Activated CD4-positive, CD25-positive, alpha-beta regulatory T cell (primary cell): ENCODE measurements at places on chromosomes 4 and X.

DNA sequence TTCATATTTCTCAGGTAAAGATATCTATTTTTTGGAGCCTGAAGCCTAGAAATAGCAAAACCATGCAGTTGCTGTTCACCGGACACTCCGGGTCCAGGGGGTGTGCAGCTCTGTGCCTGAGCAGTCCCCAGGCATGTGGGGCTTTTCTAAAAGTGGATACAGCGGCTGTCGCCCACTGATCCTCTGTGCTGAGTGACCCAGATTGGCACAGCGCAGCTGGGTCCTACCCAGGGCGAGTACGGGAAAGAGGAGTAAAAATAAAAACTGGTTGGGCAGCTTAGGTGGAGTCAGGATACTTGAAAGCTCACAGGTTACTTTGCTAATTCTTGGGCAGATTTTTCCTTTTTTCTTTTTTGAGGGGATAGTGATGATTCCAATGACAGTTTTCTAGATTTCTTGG lies 118.8 kb downstream of the UCHL1 start:
- no peak for DNase-seq

GRCh38 chr4:4462970-4463369 lies 76.1 kb downstream of the NSG1 start:
- no peak for DNase-seq

- DNase-seq: no peak
Observed at GRCh38 chr4:139575072-139575471, 19.1 kb upstream of the SETD7 start.

- DNase-seq: no peak
Observed at GRCh38 chr4:13763707-13764106, 136.2 kb upstream of the BOD1L1 start.

DNA sequence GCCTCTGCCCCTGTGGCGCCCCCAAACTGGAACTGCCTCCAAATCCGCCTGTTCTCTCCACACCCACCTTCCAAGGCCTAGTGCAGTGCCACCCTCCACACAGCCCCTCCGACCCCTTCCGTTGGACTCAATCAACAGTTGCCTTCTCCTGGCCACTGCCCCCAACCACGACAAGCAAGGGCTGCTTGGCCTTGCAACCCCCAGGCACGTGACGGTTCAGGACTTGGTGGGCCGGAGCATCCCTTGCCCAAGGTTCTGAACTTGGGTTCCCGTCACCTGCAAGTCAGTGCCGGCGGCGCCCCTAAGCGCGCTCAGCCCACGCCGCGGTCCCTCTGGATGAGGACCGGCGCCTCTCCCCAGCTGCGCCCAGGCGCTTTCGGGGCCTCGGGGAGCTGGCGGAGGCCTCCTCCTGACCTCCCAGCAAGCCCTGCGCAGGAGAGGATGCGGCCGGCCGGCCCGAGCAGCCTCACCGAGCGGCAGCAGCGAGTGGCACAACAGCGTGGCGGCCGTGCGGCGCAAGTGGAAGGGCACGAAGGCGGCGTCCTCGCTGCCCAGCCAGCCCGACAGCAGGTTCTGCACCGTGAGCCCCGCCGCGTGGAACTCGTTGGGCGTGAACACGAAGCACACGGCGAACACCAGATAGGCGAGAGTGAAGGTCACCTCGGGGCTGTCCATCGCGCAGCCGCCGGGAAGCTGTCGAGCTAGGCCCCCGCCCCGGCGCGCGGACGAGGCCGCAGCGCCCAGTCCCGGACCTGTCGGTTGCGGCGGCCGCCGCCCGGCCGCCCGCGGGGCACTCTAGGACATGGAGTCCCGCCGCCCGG lies 750 bp downstream of the TMEM129 start:
- no peak for DNase-seq

DNA sequence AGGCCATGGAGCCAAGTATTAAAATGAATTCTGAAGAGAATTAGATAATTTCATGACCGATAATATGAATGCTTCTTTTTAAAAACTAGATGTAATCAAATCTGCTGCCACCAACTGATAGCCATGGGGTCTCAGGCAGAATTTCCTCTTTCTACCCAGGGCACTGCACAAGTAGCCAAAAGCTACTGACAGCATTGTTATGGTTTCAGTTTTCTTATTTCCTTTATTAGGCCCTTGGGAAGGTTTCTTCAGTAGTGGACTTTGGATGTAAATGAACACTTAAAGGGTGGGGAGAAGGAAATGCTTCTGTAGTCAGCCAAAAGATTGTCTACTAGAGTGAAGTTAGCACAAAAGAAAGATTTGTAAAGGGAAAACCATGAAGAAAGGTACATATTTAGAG lies 686.0 kb downstream of the ADGRL3 start:
- no peak for DNase-seq

GRCh38 chr4:79317711-79318110 lies 8.2 kb downstream of the NAA11 start:
- DNase-seq: no peak

- DNase-seq: no peak
Observed at GRCh38 chr4:89204624-89205023, 93.3 kb downstream of the TIGD2 start.

DNA sequence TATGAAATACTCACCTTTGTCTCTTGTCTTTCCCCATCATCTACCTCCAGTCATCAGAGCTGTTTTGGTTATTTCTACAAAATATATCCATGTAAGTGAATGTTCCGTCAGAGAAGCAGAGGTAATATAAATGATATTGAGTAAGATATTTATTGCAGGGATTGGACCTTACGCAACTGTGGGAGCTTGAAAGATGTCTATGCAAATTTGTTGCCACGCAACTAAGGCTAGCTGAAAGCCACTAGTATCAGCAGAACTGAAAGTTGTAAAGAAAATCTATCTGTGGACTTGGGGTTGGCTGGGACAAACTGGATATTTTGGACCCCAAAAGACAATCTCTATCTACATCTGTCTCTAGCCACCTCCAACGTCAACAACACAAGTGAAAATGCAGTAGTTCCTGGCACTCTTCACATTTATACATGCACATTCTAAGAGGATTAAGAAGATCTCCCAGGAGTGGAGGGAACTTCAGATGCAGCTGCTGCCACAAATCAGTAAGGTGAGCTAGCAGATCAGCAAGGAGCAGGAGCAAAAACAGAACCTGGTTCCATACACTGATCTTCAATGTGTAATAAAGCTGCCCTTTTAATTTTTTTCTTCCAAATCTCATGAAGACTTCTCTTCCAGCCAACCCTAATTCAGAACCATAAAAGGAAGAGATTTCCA lies 8.5 kb upstream of the CCSER1 start:
- DNase-seq: no peak

DNA sequence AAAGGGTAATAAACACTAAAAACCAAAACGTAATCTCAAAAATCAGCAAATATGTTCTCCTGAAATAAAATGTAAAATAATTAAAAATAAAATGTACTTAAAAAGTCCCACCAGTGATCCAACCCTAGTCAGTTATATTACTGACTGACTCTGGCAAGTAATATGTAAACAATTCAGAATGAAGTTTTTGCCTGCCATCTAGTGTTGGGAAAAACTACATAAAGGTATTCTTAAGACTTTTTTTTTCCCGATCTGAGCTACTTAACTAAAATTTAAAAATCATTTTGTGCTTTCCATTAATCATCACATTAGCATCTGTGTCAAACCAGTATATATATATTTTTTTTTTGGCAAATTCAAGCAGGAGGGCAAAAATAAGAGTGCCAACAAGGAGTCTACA lies 24.0 kb downstream of the RCHY1 start:
- DNase-seq: no peak

GRCh38 chr4:99356992-99357391 lies 4.4 kb upstream of the ADH1C start:
- no peak for DNase-seq

DNA sequence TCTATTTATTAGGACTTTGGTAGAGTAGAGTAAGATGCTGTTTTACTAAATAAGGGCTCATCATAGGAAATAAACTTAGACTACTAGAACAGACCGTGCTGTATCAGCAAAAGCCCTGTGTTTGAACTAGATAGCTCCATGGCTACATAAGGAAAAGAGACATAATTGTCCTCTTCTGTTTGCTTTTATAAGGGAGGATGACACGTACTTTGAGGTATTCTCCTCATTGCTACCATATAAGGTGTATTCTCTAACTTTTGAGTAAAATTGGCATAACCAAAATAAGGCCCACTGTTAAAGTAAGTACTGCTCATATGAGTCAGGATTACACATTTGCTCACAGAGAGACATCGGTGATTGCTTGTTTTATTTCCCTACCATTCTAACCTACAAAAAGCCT lies 64.3 kb downstream of the PDLIM5 start:
- no peak for DNase-seq

DNA sequence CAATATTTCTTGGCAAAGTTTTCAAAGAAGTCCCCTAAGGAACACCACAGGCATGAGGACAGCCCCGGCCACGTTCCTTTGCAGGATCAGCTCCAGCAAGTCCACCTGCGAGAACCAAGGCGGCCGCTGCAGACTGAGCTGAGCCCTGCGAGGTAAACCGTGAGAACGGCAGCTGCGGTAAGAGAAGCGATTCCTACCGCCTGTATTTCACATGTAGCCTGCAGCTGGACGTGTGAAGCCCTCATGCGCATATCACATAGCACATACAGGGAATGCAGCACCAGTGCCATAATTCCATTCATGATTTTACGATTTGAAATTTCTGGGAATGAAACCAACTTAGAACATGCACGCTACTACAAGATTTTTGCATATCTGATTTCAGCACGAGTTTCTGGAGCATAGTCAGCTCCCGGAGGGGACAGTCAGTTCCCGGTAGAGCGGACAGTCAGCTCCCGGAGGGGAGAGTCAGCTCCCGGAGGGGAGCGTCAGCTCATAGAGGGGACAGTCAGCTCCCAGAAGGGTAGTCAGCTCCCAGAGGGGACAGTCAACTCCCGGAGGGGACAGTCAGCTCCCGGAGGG lies 41.7 kb downstream of the FGFRL1 start:
- no peak for DNase-seq

DNA sequence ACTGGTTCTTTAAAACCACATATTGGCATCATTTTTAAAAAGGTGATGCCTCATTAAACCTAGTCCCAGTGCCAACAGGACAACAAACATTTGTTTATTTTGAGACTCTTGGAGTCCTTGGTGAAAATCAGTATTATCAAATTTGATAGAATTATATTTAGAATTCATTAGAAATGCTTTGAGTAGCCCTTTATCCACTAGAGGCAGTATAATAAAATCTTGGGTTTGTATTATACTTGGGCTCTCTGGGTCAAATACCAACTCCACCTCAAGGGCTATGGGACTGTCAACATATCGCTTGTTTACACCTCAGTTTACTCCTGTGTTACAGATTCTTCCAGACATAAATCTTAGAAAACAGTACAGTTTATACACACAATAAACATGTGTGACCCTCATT lies 335.7 kb upstream of the FSTL5 start:
- no peak for DNase-seq

DNA sequence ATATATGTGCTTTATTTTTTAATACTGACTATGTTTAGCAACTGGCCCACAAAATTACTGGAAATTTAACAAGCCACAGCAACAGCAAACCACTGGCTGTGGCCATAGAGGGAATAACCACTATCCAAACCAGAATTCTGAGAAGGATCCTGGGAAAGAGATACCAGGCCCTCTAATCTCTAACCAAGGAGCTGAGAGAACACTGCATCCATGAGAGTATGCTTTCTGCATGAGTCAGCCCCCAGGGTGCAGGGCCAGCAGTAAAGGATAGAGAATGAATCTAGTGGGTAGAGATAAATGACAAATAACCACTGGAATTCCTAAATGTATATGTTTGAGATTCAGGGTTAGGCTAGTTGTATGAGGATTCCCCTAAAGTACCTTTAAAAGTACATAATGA lies 221.8 kb downstream of the KIT start:
- DNase-seq: no peak

DNA sequence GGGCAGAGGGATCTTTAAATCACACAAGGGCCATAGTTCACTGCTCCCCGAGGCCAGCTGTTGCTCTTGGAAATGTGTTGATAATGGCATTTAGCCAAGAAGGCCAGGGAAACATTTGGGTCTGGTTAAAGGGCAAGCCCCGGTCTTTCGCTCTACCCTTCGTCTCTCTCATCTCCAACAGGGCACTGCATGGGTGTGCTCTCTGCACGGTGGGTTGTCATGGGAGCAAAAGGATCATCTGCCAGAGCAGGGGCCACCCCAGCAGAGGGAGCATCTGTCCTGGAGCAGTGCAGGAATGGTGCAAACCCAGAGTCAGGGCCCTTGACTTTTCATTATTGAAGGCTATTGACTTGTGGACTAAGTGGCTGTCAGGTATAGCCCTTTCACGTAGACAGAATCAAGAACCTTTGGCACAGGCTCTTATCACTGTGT lies 22.7 kb upstream of the PGRMC2 start:
- DNase-seq: no peak

DNA sequence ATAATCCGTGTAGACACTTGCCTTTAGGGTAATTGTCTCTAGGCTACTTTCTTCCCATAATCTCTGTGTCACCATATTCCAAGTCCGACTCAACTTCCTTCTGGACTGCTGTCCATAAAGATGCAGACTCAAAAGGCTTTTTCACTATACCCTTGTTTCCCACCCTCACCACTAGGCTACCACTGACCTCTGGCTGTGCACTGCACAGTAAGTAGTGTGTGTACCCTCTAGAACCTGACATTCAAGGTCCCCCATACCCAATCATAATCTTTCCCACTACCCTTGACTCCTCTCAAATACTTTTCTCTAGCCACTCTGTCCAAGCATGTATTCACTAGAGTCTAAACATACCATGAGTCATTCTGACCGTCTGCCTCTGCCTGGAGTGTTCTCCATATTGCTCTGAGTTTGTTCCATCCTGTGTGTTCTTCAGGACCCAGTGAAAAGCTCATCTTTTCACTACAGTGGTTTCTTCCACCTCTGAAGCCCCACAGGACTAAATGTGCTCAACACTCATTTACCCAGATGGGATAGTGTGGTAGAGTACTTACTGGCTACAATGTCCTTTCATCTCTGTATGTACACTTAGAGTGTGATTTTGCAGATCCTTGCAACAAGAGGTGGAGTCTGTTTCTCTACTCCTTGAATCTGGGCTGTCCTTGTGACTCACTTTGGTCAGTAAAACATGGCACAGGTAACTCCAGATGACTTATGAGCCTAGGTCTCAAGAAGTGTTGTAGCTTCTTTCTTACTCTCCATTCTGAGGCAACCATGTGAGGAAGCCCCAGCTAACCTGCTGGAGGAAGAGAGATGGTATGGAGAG lies 17.4 kb downstream of the JADE3 start:
- DNase-seq: no peak

GRCh38 chr4:94516999-94517398 lies 65.3 kb downstream of the PDLIM5 start:
- no peak for DNase-seq

- peak; percentile 2 for DNase-seq
Observed at GRCh38 chr4:89298155-89298554, 9.4 kb downstream of the GPRIN3 start.

- no peak for DNase-seq
Observed at GRCh38 chr4:5635826-5636195, 72.5 kb downstream of the EVC2 start.

GRCh38 chr4:68718447-68719074 lies 48.1 kb upstream of the UGT2B15 start:
- DNase-seq: no peak

DNA sequence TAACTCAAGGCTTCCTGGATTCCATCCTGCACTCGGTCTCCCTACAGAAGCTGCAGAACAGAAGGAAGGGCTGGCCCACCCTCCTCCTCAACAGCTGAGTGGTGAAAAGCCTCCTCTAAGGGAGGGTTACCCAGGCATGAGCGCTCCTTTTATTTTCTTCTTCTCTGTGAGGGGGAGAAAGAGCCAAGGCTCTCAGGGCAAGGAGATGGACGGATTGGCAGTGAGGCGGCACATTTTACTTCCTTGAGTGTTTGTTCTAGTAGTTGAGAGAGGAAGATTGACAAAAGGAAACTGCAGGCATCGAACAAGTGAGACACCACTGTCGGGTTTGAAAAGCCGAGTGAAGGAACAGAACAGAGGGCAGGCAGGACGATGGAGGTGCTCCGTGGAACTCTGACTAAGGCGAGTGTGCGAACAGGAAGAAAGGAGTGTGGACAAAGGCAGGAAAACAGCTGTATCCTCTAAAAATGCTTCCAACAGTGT lies 38.4 kb upstream of the STS start:
- DNase-seq: no peak
